A549 treated with CORT108297 at 1 μM for 4 hours (cell line): ENCODE measurements at places on chromosomes 1 and 21. TPM values are rescaled to one million over a fixed set of nuclear protein-coding genes. Genes with fewer than 3 reads are reported as not detected.

RAB7B gene
- 1.0 to 2.8 TPM (median 1.7 TPM) in 5 replicates for total RNA-seq

UBL4B gene
- total RNA-seq: not detected in 5 replicates

CDK11A gene
- total RNA-seq: 19.0 to 25.8 TPM (median 24.6 TPM) in 5 replicates

SH2D5 gene
- total RNA-seq: 12.7 to 18.8 TPM (median 17.1 TPM) in 5 replicates

INTS3 gene
- 18.9 to 20.5 TPM (median 20.3 TPM) in 5 replicates for total RNA-seq

TENT5C gene
- 0.05 to 0.13 TPM (median 0.07 TPM) in 5 replicates for total RNA-seq

TNFRSF18 gene
- total RNA-seq: 0.11 to 0.25 TPM (median 0.15 TPM) in 3 of 5 replicates, not detected in the others

PAQR7 gene
- 3.7 to 5.3 TPM (median 4.7 TPM) in 5 replicates for total RNA-seq

RAB42 gene
- 2.0 to 2.8 TPM (median 2.4 TPM) in 5 replicates for total RNA-seq

FCAMR gene
- not detected in 5 replicates for total RNA-seq

ARHGAP29 gene
- total RNA-seq: 12.7 to 17.4 TPM (median 14.5 TPM) in 5 replicates

LDLRAD1 gene
- total RNA-seq: not detected in 5 replicates

SPRR3 gene
- not detected in 5 replicates for total RNA-seq

SPRR2E gene
- not detected in 5 replicates for total RNA-seq

FAM167B gene
- 0.44 to 0.87 TPM (median 0.66 TPM) in 5 replicates for total RNA-seq

SLC44A3 gene
- total RNA-seq: 1.2 to 2.1 TPM (median 1.9 TPM) in 5 replicates

GNG4 gene
- 13.0 to 17.5 TPM (median 15.4 TPM) in 5 replicates for total RNA-seq

CLDN19 gene
- not detected in 5 replicates for total RNA-seq

DUSP23 gene
- total RNA-seq: 48.7 to 79.3 TPM (median 76.6 TPM) in 5 replicates

KRTAP20-1 gene
- not detected in 5 replicates for total RNA-seq

ANKRD34A gene
- 0.10 to 0.23 TPM (median 0.16 TPM) in 5 replicates for total RNA-seq

TSPEAR gene
- not detected in 5 replicates for total RNA-seq

HSD3B2 gene
- total RNA-seq: not detected in 5 replicates

RCOR3 gene
- total RNA-seq: 22.8 to 24.4 TPM (median 23.7 TPM) in 5 replicates

KIF26B gene
- total RNA-seq: 0.05 to 0.07 TPM (median 0.06 TPM) in 5 replicates

MYCL gene
- total RNA-seq: 0.61 to 1.4 TPM (median 1.3 TPM) in 5 replicates

KCTD3 gene
- total RNA-seq: 27.4 to 38.9 TPM (median 34.2 TPM) in 5 replicates

TEX50 gene
- total RNA-seq: not detected in 5 replicates

PLEKHO1 gene
- 8.0 to 10.9 TPM (median 9.4 TPM) in 5 replicates for total RNA-seq

KRTAP10-4 gene
- not detected in 5 replicates for total RNA-seq

CD1B gene
- not detected in 5 replicates for total RNA-seq

OR10R2 gene
- total RNA-seq: not detected in 5 replicates

OR6N1 gene
- total RNA-seq: not detected in 5 replicates

COP1 gene
- 26.3 to 30.8 TPM (median 27.9 TPM) in 5 replicates for total RNA-seq

CD101 gene
- total RNA-seq: 0.10 to 0.46 TPM (median 0.29 TPM) in 5 replicates

IVL gene
- total RNA-seq: 0.03 to 0.06 TPM in 2 of 5 replicates, not detected in the others

DNAI4 gene
- 0.43 to 1.8 TPM (median 0.65 TPM) in 5 replicates for total RNA-seq

U2AF1 gene
- 52.1 to 65.9 TPM (median 58.9 TPM) in 5 replicates for total RNA-seq

KRTAP19-3 gene
- total RNA-seq: not detected in 5 replicates

PRDM16 gene
- total RNA-seq: 0.05 to 0.32 TPM (median 0.14 TPM) in 5 replicates

THEMIS2 gene
- 0.67 to 1.2 TPM (median 0.76 TPM) in 5 replicates for total RNA-seq

GRHL3 gene
- 0.48 to 0.79 TPM (median 0.54 TPM) in 5 replicates for total RNA-seq

PARK7 gene
- total RNA-seq: 323 to 364 TPM (median 352 TPM) in 5 replicates

BCAS2 gene
- total RNA-seq: 26.2 to 29.7 TPM (median 27.7 TPM) in 5 replicates

FMO2 gene
- not detected in 5 replicates for total RNA-seq

EDARADD gene
- 3.2 to 3.4 TPM (median 3.3 TPM) in 5 replicates for total RNA-seq

CD53 gene
- total RNA-seq: not detected in 5 replicates
